Calu3 (cell line): ENCODE measurements at places on chromosomes 4 and X. TPM values are rescaled to one million over a fixed set of nuclear protein-coding genes. Genes with fewer than 3 reads are reported as not detected.
A peak's percentile ranks its signal among the peaks of the same experiment; 100 is the strongest.

- H3K4me3 ChIP-seq = no peak overlapping the region
- no peaks in the 10 kb centered on the region for H3K4me1 ChIP-seq
- H3K27me3 ChIP-seq = peaks cover 35% of the 10 kb centered on the region
- H3K36me3 ChIP-seq = no peaks in the 10 kb centered on the region
- no peak for DNase-seq
These were observed 11.9 kb downstream of the STARD8 start for GRCh38 chrX:68659385-68659784.

DNA sequence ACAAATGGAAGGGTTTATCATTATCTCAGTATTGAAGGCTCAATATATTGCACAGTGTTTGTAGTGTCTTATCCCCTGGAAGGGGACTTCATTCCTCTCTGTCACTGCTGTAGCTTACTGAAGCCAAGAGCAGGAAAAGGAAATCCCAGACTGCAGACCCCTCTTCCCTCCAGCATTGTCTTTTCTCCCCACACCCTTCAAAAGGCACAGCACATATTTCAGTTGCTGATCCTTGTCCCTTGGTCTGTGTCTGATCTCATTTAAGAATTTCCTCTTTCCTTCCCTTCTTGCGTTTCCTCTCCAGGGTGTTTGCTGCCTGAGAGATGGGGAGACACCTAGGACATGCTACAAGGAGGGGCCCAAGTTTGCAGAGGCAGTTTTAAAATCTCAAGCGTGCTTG is 40.1 kb downstream of the STIM2 start:
- no peak overlapping the region for H3K4me3 ChIP-seq
- no peaks in the 10 kb centered on the region for H3K27me3 ChIP-seq
- peaks cover 16% of the 10 kb centered on the region for H3K4me1 ChIP-seq
- no peaks in the 10 kb centered on the region for H3K36me3 ChIP-seq

- H3K36me3 ChIP-seq = no peaks in the 10 kb centered on the region
- peaks cover 3% of the 10 kb centered on the region for H3K27me3 ChIP-seq
- DNase-seq = no peak
- no peak overlapping the region for H3K4me3 ChIP-seq
- no peaks in the 10 kb centered on the region for H3K4me1 ChIP-seq
- no peak overlapping the region for H3K27ac ChIP-seq
These were observed 24.1 kb downstream of the ATOH1 start for GRCh38 chr4:93852680-93853079.

AKAP14 gene
- not detected in 2 replicates for total RNA-seq

SCD5 gene
- 13.9 and 16.3 TPM in 2 replicates for total RNA-seq

DNA sequence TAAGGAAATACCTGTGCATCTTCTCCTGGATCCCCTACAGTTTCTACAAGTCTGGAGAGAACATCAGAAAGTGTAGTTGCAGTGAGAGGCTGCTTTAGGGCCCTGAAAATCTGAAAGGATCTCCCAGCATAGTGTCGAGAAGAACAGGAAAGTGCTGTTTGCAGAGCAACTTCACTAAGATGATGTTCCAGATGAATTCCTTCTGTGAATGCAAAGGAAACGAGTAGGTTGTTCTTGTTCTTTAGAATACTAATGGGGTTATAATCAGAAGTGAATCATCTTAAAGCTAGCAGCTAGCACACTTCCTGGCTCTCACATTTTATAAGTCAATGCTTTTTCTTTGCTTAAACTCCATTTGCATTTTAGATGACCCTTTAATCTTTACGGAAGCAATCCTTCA is 53.7 kb downstream of the ZAR1 start:
- H3K36me3 ChIP-seq = no peaks in the 10 kb centered on the region
- no peaks in the 10 kb centered on the region for H3K27me3 ChIP-seq
- DNase-seq = no peak
- H3K4me1 ChIP-seq = no peaks in the 10 kb centered on the region
- H3K4me3 ChIP-seq = no peak overlapping the region

- H3K27ac ChIP-seq = no peak overlapping the region
- no peak overlapping the region for H3K4me3 ChIP-seq
- H3K4me1 ChIP-seq = peaks cover 23% of the 10 kb centered on the region
- H3K36me3 ChIP-seq = no peaks in the 10 kb centered on the region
- H3K27me3 ChIP-seq = no peaks in the 10 kb centered on the region
- DNase-seq = peak; percentile 9
These were observed 123.4 kb downstream of the ASB9 start for GRCh38 chrX:15146515-15146914.

SLC26A1 gene
- total RNA-seq = 0.49 and 0.68 TPM in 2 replicates

GRCh38 chr4:159015841-159016240 is 87.0 kb upstream of the RAPGEF2 start:
- no peaks in the 10 kb centered on the region for H3K27me3 ChIP-seq
- no peaks in the 10 kb centered on the region for H3K36me3 ChIP-seq
- DNase-seq = no peak
- H3K27ac ChIP-seq = no peak overlapping the region

HSFX4 gene
- not detected in 2 replicates for total RNA-seq

DNA sequence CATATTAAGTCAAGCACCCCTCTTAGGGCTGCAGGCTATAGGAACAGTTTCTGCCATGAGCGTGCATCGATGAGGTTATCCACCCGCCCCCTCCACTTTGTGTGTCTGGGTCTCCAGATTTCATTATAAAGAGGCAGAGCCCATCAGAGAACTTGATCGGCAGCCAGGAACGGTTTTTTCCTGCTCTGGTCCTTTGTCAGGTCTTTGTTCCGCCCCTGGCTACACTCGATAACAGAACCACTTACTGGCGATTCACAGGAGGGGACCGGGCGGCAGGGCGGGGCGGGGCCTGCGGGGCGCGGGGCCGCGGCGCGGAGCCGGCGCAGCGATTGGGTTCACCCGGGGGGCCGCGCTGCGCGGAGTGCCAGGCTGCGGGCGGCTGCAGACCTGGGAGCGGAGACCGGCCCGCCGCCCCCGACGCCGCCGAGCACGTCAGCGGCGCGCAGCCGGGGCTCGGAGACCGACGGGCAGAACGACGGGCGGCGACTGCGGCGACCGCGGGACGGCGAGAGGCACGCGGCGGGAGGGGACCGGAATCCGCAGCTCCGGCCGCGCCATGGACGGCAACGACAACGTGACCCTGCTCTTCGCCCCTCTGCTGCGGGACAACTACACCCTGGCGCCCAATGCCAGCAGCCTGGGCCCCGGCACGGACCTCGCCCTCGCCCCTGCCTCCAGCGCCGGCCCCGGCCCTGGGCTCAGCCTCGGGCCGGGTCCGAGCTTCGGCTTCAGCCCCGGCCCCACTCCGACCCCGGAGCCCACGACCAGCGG is at the start of gene SLC10A4:
Gene SLC10A4, plus strand, starts transcription at position 338 of the 771 bp plus-strand sequence. Its CDS starts 219 bp downstream, at position 557.
- H3K4me3 ChIP-seq = peak within 1 kb of the TSS; percentile 68
- H3K4me1 ChIP-seq = no peaks in the 10 kb centered on the region
- H3K36me3 ChIP-seq = no peaks in the 10 kb centered on the region
- peaks cover 34% of the 10 kb centered on the region for H3K27me3 ChIP-seq
- DNase-seq = peak; percentile 12

ARFIP1 gene
- 35.5 and 38.1 TPM in 2 replicates for total RNA-seq

KIAA0232 gene
- total RNA-seq = 17.4 and 17.7 TPM in 2 replicates

MUC7 gene
- total RNA-seq = not detected in 2 replicates

GRCh38 chrX:154539077-154539476 is 7.6 kb downstream of the G6PD start:
- DNase-seq = no peak
- H3K4me1 ChIP-seq = peaks cover 23% of the 10 kb centered on the region
- H3K27ac ChIP-seq = peak overlapping the region; percentile 63
- H3K27me3 ChIP-seq = no peaks in the 10 kb centered on the region
- peaks cover 55% of the 10 kb centered on the region for H3K36me3 ChIP-seq

DNA sequence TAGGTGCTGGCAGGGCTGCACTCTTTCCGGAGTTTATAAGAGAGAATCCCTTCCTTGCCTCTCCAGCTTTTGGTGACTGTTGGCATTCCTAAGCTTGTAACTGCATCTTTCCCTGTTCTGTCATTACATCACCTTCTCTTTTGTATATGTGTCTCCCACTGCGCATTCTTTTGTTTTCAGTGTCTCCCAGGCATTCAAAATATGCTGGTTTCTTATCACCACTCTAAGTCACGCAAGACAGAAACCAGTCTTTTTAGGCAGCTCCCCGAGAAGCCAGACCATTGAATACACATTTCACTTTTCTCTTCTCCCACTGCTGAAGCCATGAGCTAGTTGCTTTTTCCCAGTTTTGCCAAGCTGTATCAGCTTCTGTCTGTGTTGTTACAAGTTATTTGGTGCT is 71.0 kb downstream of the LAS1L start:
- H3K4me3 ChIP-seq = no peak overlapping the region
- no peak overlapping the region for H3K27ac ChIP-seq
- no peak for DNase-seq
- no peaks in the 10 kb centered on the region for H3K4me1 ChIP-seq
- H3K36me3 ChIP-seq = no peaks in the 10 kb centered on the region

GRCh38 chr4:121122661-121123060 is 41.5 kb downstream of the TNIP3 start:
- H3K4me3 ChIP-seq = no peak overlapping the region
- H3K27me3 ChIP-seq = no peaks in the 10 kb centered on the region
- no peaks in the 10 kb centered on the region for H3K36me3 ChIP-seq
- no peak for DNase-seq
- H3K27ac ChIP-seq = no peak overlapping the region
- no peaks in the 10 kb centered on the region for H3K4me1 ChIP-seq

DRP2 gene
- total RNA-seq = 0.39 and 0.66 TPM in 2 replicates

DNA sequence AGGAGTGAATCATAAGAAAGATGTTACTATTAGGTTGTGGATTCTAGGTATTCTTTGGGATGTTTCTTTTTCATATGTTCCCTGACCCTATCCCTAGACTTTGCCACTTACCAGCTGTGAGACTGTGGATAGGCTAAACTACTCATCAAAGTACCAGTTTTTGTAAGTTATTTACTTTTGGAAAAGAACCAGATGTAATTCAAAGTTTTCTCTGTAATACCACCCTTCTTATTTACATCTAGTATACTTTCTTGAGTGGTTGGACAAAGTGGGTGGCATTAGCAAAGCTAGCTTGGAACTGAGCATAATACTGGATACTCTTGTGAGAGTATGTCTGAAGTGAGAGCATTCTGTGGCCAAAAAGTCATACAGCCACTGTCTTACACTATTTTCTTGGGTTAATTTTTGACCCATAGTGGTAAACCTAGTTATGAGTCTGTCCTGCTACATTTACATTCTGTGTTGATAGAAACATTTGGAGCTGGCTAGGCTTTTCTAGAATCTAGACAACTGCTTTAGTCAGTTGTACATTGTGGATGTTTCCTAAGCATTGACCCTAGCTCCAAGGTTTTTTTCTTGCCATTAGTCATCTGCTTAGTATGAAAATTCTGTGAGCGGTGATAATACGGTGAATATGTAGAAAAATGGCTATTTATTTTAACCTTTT is 41.7 kb downstream of the KDM6A start:
- peaks cover 10% of the 10 kb centered on the region for H3K36me3 ChIP-seq
- peaks cover 35% of the 10 kb centered on the region for H3K4me1 ChIP-seq
- no peaks in the 10 kb centered on the region for H3K27me3 ChIP-seq
- peak overlapping the region; percentile 57 for H3K4me3 ChIP-seq
- H3K27ac ChIP-seq = peak overlapping the region; percentile 73
- no peak for DNase-seq

SLC9B1 gene
- total RNA-seq = not detected in 2 replicates

MAPK10 gene
- 2.9 and 3.6 TPM in 2 replicates for total RNA-seq

DNA sequence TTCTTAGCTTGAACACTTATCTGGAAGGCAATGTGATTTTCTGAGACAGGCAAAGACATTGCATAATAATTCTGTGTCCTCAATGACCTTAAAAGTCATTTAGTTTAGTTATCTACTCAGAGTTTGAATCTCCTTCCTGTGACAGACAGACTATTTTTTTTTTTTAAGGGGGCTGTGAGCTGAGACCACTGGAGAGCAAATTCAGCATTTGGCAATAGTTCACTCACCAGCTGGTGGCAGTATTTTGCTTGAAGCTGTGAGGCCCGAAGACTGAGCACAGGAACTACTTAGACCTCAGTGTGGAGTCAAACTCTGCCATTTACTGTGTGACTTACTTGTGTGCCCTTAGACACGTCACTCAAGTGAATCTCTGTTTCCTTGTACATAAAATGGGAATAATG is 22.9 kb upstream of the CPE start:
- no peaks in the 10 kb centered on the region for H3K27me3 ChIP-seq
- no peak overlapping the region for H3K27ac ChIP-seq
- H3K36me3 ChIP-seq = no peaks in the 10 kb centered on the region
- H3K4me3 ChIP-seq = no peak overlapping the region

SOX3 gene
- total RNA-seq = not detected in 2 replicates

- H3K4me1 ChIP-seq = no peaks in the 10 kb centered on the region
- no peak for DNase-seq
- no peaks in the 10 kb centered on the region for H3K27me3 ChIP-seq
- no peak overlapping the region for H3K27ac ChIP-seq
These were observed 21.2 kb upstream of the LAMTOR3 start for GRCh38 chr4:99915449-99915848.

DNA sequence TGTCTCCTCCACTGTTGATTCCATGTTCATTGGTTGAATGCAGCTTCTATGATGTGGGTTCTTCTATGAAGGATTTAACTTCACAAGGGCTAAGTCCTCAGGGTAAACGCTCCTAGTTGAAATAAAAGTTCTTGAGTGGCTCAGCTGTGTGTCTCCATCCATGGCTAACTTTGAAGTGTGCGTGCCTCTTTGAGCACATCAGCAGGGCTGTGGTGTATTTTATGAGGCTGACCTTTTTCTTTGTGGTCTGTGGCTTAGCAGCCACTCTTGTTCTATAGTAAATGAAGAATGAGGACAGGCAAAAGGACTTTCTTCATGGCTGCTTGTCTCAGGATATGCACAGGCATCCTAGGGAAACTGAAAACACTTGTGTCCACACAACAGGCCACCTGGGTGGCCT is 88.5 kb downstream of the KIT start:
- no peaks in the 10 kb centered on the region for H3K4me1 ChIP-seq
- peaks cover 35% of the 10 kb centered on the region for H3K27me3 ChIP-seq
- H3K27ac ChIP-seq = no peak overlapping the region
- H3K4me3 ChIP-seq = no peak overlapping the region
- H3K36me3 ChIP-seq = no peaks in the 10 kb centered on the region

DNA sequence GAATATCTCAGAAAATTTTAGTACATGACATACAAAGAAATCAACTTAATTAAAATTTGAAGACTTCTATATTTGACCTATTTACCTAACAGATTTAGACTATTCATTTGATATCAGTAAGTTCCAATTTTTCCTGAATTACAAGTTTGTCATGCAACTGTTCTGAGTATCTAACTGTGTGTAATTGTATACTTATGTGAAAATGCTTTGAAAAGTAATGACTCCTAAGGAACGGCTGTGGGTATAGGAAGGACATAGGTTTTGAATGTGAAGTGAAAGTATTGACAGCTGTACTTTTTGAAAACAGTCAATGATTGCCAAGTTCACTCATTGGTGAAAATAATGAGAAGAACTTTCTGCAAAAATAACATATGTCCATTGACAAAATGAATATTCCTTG is 2.9 kb downstream of the GRIA2 start:
- H3K36me3 ChIP-seq = no peaks in the 10 kb centered on the region
- DNase-seq = no peak
- H3K27ac ChIP-seq = no peak overlapping the region
- H3K4me3 ChIP-seq = no peak overlapping the region
- no peaks in the 10 kb centered on the region for H3K27me3 ChIP-seq

VEGFD gene
- total RNA-seq = 0.97 and 1.6 TPM in 2 replicates

BEX2 gene
- total RNA-seq = 2.5 and 4.0 TPM in 2 replicates

DNA sequence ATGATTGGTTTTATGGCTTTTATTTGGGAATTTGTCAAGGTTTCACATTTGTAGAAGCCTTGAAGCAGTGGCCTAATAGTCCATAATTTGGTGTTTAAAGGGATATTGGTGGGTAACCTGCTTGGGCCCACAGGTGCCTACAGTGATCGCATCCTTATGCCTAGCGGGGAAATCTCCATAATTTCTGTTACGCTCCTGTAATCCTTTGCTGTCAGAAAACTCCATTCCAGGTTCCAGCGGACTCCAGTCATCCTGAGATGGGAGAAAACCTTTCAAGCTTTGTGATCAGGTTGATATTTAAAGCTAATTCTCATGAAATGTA is 257.0 kb upstream of the JADE1 start:
- peak overlapping the region; percentile 67 for H3K4me3 ChIP-seq
- H3K36me3 ChIP-seq = peaks cover 8% of the 10 kb centered on the region
- H3K4me1 ChIP-seq = peaks cover 25% of the 10 kb centered on the region
- no peak for DNase-seq
- H3K27me3 ChIP-seq = no peaks in the 10 kb centered on the region
